ENCODE measurements at places on chromosomes 2 and 18.
A peak's percentile ranks its signal among the peaks of the same experiment; 100 is the strongest.

DNA sequence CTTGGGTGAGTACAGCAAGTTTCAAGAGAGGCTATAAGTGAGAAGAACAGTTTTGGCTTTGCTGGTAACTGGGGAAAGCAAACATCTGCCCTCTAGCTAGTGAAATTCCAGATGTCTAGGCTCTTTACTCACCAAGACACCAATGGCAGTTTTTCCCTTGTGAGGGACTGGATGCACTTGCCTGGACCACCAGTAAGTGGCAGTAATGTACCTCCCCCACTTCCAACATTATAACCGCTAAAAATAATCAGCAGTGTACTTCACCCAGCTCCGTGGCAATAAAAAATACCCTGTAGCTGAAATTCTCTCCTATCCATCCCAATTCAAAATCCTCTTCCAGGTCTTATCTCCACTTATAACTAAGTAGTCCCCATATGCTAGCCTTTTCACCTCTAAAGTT lies 383.9 kb downstream of the ARHGAP15 start:
- peak; percentile 65 for DNase-seq

DNA sequence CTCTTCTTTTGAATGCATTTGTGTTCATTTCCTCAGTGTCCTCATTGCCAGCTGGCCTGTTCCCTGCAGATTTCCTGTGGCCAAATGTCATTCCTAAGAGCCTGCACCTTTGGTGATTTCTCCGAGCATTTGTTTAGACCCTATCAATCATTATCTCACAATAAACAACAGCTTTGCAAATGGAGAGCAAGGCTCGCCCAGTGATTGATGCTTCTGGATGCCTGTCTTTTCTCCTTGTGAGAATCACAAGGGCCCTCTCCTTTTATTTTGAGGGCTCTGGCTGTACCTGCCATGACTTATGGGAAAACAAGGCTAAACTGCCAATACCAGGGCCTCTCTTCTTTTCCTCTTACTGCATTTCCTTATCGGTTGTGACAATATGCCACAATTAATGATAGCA lies 1454.4 kb upstream of the CELF4 start:
- DNase-seq, result no peak

- no peak for DNase-seq
Measured at GRCh38 chr2:10064932-10065772, 15.1 kb downstream of the CYS1 start.

DNA sequence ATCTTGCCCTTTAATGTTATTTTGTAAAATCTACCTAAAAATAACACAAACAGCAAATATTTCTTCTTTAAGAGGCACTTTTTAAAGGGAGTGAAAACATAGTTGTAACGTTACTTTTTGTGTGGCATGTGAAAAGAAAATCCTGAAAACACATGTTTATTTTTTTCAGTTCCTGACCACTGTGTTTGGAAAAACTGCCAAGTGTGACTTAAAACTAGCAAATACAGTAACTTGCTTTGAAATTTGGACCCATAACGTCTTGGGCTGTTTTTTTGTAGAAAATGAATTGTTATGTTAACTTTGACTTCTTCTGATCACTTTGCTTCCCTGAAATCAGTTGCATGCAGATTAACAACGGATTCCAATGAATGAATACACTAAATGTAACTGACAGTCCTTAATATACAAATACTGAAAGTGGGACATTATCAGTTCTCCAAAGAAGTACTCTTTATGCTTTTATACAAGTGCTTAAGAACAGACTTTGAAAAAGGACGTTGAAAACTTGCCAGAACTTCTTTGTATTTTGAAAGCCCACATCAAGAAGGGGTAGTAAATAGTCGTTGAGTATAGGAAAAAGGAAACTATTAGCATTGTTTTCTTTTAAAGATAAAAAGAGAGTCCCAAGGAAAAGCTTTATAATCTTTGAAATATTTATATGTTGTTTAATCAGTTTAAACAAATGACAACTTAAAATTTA lies 96.1 kb upstream of the ZEB2 start:
- no peak for DNase-seq

DNA sequence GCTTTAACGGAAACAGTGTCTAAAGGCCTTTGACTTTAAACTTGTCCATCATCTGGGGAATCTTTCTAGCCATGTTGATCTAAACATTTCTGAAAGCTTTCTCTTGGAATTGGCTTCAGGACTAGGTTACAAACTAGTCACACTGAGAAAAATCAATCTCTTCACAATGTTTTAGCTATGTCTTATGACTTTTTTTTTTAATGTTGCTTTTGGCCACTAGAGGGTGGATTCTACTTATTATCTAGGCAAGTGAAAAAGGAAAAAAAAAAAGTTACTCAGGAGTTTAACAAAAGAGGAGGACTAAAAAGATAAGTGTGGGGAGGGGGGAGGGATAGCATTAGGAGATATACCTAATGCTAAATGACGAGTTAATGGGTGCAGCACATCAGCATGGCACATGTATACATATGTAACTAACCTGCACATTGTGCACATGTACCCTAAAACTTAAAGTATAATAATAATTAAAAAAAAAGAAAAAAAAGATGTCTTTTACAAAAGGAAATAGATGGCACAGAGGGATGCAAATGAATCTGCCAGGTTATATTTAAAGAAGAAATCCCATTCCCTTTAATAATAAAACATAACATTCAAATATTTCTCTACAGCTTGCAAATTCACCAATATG lies 160.4 kb upstream of the PID1 start:
- no peak for DNase-seq

- DNase-seq, result no peak
Measured at GRCh38 chr2:109130723-109130995, 1.7 kb downstream of the SH3RF3 start.

DNA sequence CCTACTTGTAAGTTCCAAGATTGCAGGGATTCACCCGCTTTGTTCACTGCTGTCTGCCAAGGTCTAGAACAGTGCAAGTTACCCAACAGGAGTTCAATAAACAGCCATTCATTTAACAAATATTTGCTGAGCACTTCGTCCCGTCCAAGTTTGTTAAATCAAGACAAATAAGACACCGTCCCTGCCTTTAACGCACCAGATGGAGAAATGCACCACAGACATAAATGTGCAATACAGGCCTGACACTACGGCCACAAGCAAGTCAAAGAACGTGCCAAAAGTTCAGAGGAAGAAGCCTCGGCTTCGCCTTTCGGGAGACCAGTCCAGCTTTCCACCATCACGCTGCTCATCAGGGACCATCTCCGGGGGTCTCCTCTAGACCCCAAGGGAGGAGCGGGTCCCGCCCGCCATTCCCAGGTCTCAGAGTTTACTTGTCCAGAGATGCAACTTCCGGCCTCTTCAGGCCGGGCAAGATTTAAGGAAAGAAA lies 429 bp downstream of the C2orf76 start:
- DNase-seq, result no peak

- DNase-seq, result peak; percentile 65
Measured at GRCh38 chr2:10412380-10412779, 35.7 kb downstream of the ODC1 start.

DNA sequence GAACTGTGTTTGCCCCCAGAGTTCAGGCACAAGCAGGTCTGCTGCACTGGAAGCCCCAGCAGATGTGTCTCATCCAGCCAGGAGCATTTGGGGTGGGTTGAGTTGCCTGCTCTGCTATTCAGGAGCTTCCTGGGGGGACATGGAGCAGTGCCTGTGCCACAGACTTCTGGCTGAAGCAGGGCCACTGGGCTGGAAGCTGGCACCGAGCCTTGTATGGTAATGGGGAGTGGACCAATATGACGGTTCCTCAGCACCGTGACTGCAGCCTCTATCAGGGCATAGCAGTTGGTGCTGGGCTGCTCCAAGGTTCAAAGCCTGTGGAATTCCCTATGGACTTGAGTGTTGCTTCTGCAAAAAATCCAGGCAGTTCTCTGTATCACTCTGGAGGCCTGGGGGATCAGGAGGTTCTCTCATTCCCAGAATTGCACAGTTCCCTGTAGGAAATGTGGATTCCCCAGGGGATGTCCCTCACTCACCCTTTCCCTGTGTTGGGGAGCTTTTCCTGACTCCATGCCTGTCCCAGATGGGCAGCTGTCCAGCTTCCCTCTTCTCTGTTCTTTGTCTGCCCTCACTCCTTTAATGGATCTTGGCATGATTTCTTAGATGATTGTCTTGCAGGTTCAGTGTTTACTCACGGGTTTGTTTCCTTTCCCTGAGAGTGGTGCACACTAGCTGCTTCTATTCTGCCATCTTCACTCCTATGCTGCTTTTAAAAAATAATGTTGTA lies 37.2 kb upstream of the THSD7B start:
- no peak for DNase-seq

- no peak for DNase-seq
Measured at GRCh38 chr2:127173057-127173456, 47.0 kb downstream of the CYP27C1 start.

- DNase-seq, result no peak
Measured at GRCh38 chr2:218033590-218034496, 31.0 kb upstream of the TNS1 start.
